Peyer's patch (tissue), 4 donors: ENCODE measurements at places on chromosomes 2 and 18.

DNA sequence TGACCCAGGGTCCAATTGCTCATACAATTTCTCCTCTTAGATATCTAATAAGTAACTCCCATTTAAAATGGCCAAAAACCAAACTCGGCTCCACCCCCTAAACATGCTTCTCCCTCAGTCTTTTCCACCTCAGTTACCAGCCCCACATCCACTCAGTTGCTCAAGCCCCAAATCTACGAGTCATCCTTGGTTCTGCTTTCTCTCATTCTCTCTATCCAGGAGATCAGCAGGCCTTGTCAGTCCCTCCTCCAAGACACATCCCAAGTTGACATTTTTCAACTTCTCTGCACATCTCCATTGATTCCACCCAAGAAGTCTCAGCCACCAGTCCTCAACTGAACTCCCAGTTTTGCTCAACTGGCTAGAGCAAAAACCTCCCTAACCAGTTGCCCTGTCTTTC is 40.5 kb upstream of the RTN4 start:
- no peak for DNase-seq

- no peak for DNase-seq
These were observed 18.3 kb upstream of the BMP10 start for GRCh38 chr2:68889500-68889899.

GRCh38 chr2:33412920-33413319 is 63.5 kb upstream of the RASGRP3 start:
- no peak for DNase-seq

GRCh38 chr2:96306370-96306769 is 1.0 kb upstream of the SNRNP200 start:
- no peak for DNase-seq

DNA sequence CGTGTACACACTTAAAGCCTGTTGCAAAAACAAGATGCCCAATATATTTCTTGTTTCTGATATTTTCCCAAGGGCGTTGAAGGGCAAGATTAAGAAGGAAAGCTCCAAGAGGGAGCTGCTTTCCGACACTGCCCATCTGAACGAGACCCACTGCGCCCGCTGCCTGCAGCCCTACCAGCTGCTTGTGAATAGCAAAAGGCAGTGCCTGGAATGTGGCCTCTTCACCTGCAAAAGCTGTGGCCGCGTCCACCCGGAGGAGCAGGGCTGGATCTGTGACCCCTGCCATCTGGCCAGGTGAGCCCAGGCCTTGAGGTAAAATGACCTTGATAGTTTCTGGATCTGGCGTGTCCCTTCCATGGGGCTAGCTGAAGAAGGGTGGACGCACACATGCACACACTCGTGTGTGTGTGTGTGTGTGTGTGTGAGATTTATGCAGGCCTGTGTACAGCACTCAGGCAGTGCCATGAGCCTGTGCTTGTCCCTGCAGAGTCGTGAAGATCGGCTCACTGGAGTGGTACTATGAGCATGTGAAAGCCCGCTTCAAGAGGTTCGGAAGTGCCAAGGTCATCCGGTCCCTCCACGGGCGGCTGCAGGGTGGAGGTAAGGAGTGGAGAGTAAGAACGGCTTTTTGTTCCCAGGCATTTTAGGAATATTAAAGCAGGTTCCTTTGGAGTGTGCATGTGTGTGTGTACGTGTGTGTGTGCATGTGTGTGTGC is 23.6 kb downstream of the MLPH start:
- no peak for DNase-seq

- no peak for DNase-seq
These were observed 43.7 kb downstream of the FIGN start for GRCh38 chr2:163692081-163692480.

DNA sequence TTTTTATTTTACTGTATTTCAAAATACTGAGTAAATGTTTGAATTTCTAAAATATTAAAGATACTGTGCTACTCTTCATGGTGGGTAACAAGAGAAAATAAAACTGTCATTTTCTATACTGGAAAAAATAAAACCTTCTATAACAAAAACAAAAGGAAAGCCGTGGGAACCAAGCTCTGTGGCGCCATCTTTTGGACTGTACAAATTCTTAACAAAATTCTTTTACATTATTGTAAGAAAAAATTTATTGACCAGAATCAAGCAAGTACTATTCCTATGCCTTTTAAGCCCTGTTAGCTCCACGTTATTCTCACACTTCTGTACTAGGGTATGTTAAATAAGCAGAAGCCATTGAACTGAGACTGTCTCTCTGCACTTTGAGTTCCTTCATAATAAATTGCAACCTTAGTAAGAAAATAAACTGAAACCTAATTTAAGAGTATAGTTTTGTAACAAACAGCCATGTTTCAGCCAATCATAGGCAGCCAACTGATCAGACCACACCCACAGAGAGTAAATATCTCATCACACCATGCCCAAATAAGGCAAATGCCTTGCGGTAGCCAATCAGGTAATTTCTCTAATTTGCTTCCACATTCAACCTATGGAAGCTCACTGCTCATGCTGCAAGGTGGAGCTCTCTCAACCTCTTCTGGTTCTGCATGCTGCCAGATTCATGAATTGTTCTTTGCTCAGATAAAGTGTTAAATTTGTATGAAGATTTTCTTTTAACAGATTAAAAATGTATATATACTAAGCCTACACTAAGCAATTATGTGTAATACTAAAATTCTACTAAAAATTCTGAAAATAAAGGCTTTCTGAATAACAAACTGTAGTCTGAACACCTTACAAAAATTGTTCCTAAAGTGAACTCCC is 42.2 kb downstream of the HIBCH start:
- DNase-seq: no peak

DNA sequence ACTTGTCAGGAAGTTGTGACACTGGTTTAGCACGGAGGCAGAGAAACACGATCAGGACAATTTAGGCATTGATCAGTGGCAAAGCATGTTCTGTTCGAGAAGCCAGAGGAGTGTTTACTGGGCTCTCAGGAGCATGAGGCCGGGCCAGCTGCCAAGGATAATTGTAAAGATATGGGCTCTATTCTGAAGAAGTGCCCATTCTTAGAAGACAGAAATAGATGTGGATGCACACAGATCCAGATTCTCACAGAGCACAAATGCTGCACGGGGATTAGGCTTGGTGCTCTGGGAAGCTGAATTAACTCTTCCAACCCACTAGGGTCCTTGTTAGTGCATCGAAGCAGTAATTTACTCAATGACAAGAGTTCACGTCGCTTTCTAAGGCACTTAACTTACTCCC is 16.2 kb downstream of the AFF3 start:
- DNase-seq: no peak
